Activated CD4-positive, alpha-beta T cell treated with anti-CD3 and anti-CD28 coated beads, Interleukin-2, amount 10 ng/mL, durations not matched to agents 7 days and 5 days (primary cell): ENCODE measurements at places on chromosomes 16 and 17.
A peak's percentile ranks its signal among the peaks of the same experiment; 100 is the strongest.

- no peaks in the 10 kb centered on the region for H3K27me3 ChIP-seq
- peaks cover 22% of the 10 kb centered on the region for H3K36me3 ChIP-seq
- no peak for DNase-seq
- H3K4me3 ChIP-seq = no peak overlapping the region
- no peaks in the 10 kb centered on the region for H3K4me1 ChIP-seq
Observed at GRCh38 chr17:76331083-76331482, 22.6 kb downstream of the PRPSAP1 start.

DNA sequence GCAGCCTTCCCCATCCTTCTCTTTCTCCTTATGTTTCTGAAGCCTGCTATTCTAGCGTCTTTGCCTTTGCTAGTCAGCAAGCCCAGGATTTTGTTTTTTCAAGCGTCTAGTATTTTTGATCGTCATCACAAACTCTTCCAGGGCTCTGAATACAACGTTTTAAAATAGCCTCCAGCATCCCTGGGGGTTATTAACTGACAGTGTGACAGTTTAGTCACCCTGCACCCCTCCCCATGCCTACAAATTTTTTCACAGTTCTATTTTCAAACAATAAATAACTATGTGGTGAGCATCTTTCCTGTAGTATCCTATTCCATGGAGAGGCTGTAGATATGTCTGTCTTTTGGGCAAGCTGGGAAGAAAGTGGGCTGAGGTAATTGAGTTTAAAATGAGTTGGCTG lies 280.9 kb downstream of the MAP2K4 start:
- no peaks in the 10 kb centered on the region for H3K27me3 ChIP-seq
- no peak overlapping the region for H3K4me3 ChIP-seq
- H3K4me1 ChIP-seq = no peaks in the 10 kb centered on the region
- H3K36me3 ChIP-seq = no peaks in the 10 kb centered on the region

DNA sequence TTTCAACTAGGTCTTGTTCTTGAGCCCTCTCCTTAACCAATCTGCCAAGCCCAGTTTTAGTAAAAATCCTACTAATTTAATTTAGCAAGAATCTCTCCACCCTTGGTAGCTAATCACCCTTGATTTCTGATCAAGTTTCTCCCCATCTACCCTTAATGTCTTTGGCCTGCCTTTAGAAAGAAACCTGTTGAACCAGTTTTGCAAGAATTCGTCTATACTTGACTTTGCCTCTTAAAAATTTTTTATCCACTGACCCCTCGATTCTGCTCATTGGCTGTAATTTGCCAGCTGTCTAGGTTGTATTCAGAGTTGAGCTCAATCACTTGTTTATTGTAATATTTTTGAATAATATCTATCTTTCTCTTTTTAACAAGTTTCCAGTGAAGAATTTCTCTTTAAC lies 1138.5 kb downstream of the CDH11 start:
- H3K27me3 ChIP-seq = no peaks in the 10 kb centered on the region
- H3K4me3 ChIP-seq = no peak overlapping the region
- H3K27ac ChIP-seq = no peak overlapping the region
- DNase-seq = no peak
- no peaks in the 10 kb centered on the region for H3K4me1 ChIP-seq
- no peaks in the 10 kb centered on the region for H3K36me3 ChIP-seq

DNA sequence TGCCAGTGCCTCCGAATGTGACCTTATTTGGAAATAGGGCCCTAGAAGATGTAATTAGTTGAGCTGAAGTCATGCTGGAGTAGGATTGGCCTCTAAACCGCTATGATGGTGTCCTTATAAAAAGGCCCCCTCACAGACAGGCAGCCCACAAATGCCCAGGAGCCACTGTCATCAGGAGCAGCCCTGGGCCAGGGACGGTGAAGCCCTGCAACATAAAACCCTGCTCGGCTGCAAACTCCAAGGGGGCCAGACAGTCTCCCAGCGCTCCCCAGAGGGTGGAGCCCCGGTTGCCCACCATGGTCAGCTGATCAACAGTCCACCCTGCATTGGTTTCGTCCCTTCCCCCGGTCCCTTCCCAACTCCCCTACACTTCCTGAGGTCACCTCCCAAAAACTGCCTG lies 351.7 kb downstream of the FOXL1 start:
- H3K4me3 ChIP-seq = no peak overlapping the region
- no peak for DNase-seq
- H3K4me1 ChIP-seq = no peaks in the 10 kb centered on the region
- no peaks in the 10 kb centered on the region for H3K36me3 ChIP-seq

- no peak overlapping the region for H3K4me3 ChIP-seq
- H3K27me3 ChIP-seq = peaks cover 15% of the 10 kb centered on the region
Observed at GRCh38 chr17:27384261-27384701, 72.0 kb upstream of the KSR1 start.

GRCh38 chr16:17369421-17370222 lies 101.1 kb downstream of the XYLT1 start:
- peak; percentile 87 for DNase-seq
- H3K4me3 ChIP-seq = peak overlapping the region; percentile 81
- H3K27ac ChIP-seq = peak overlapping the region; percentile 99
- no peaks in the 10 kb centered on the region for H3K27me3 ChIP-seq
- peaks cover 93% of the 10 kb centered on the region for H3K4me1 ChIP-seq
- H3K36me3 ChIP-seq = peaks cover 63% of the 10 kb centered on the region

GRCh38 chr16:31519759-31520431 lies 7.8 kb upstream of the AHSP start:
- H3K4me1 ChIP-seq = no peaks in the 10 kb centered on the region
- no peak for DNase-seq
- H3K36me3 ChIP-seq = no peaks in the 10 kb centered on the region
- H3K27me3 ChIP-seq = peaks cover 1% of the 10 kb centered on the region
- H3K27ac ChIP-seq = no peak overlapping the region

- H3K27me3 ChIP-seq = peaks cover 4% of the 10 kb centered on the region
- H3K4me3 ChIP-seq = no peak overlapping the region
- no peaks in the 10 kb centered on the region for H3K36me3 ChIP-seq
- H3K27ac ChIP-seq = no peak overlapping the region
- DNase-seq = no peak
- peaks cover 10% of the 10 kb centered on the region for H3K4me1 ChIP-seq
Observed at GRCh38 chr16:4550591-4550990, 5.5 kb upstream of the C16orf96 start.

GRCh38 chr16:58506241-58507194 lies 6.6 kb downstream of the NDRG4 start:
- no peak for DNase-seq
- H3K27me3 ChIP-seq = no peaks in the 10 kb centered on the region
- peaks cover 2% of the 10 kb centered on the region for H3K4me1 ChIP-seq
- no peak overlapping the region for H3K27ac ChIP-seq
- H3K4me3 ChIP-seq = no peak overlapping the region

DNA sequence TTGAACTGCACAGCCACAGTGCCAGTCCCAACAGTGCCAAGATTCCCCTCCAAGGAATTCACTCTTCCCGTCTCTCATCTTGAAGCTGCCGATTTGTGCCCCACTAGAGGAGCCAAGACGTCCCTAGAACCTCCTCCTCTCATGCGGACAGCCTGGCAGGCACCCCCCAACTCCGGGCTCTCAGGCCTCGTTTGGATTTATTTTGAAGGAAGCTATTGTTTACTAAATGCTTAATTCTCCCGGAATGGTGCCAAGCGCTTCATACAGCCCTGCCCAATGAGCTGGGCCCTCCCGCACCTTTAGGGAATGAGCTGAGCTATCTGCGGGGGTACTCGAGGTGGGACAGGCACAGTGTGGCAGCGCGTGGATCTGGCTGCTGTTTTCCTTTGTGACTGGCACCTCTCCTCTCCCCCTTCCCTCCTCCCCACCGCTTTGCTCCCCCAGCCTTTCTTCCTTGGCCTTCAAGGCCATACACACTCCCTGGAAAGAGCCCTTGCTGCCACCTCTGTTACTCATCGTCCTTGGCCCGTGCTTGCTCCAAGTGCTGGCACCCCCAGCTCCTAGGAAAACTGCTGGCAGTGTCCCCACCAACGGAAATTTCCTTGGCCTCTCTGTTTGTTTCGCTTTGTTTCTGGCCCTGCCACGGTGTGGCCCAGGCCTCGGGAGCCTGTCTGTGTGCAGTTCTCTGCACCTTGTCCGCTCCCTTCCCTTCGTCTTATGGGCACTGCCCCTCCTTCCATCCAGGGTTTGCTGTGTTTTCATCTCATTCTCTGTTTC lies 49.9 kb upstream of the CDR2 start:
- no peaks in the 10 kb centered on the region for H3K4me1 ChIP-seq
- DNase-seq = no peak
- H3K4me3 ChIP-seq = no peak overlapping the region
- H3K27me3 ChIP-seq = no peaks in the 10 kb centered on the region
- H3K27ac ChIP-seq = no peak overlapping the region
- H3K36me3 ChIP-seq = peaks cover 51% of the 10 kb centered on the region

DNA sequence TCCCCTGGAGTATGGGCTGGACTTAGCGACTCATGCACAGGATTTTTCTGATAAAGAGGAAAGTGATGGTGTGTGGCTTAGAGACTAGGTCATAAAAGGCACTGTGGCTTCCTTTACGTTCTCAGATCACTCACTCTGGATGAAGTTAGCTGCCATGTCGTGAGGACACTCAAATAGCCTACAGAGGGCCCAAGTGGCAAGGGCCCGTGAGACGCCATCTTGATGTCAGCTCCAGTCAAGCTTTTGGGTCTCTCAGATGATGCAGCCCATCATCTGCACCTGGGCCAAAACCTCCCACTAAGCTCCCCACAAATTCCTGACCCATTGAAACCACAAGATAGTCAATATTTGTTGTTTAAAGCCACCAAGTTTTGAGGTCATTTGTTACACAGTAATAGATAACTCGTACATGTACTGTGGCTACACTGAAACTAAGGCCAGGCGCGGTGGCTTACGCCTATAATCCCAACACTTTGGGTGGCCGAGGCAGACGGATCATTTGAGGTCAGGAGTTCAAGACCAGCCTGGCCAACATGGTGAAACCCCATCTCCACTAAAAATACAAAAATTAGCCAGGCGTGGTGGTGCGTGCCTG lies 14.7 kb downstream of the ST6GALNAC2 start:
- H3K4me1 ChIP-seq = peaks cover 9% of the 10 kb centered on the region
- peaks cover 8% of the 10 kb centered on the region for H3K36me3 ChIP-seq
- H3K4me3 ChIP-seq = no peak overlapping the region
- H3K27ac ChIP-seq = no peak overlapping the region
- no peak for DNase-seq

- H3K27me3 ChIP-seq = peaks cover 3% of the 10 kb centered on the region
- H3K4me3 ChIP-seq = no peak overlapping the region
Observed at GRCh38 chr16:81212830-81213465, 25.5 kb upstream of the BCO1 start.

- H3K27ac ChIP-seq = peak overlapping the region; percentile 76
- H3K27me3 ChIP-seq = peaks cover 66% of the 10 kb centered on the region
- H3K4me3 ChIP-seq = peak overlapping the region; percentile 82
- no peak for DNase-seq
- peaks cover 32% of the 10 kb centered on the region for H3K4me1 ChIP-seq
- H3K36me3 ChIP-seq = no peaks in the 10 kb centered on the region
Observed at GRCh38 chr17:79778504-79779083, 646 bp downstream of the CBX2 start.

- DNase-seq = no peak
- no peaks in the 10 kb centered on the region for H3K4me1 ChIP-seq
- no peaks in the 10 kb centered on the region for H3K36me3 ChIP-seq
Observed at GRCh38 chr17:77681861-77682260, 276.6 kb upstream of the TNRC6C start.

DNA sequence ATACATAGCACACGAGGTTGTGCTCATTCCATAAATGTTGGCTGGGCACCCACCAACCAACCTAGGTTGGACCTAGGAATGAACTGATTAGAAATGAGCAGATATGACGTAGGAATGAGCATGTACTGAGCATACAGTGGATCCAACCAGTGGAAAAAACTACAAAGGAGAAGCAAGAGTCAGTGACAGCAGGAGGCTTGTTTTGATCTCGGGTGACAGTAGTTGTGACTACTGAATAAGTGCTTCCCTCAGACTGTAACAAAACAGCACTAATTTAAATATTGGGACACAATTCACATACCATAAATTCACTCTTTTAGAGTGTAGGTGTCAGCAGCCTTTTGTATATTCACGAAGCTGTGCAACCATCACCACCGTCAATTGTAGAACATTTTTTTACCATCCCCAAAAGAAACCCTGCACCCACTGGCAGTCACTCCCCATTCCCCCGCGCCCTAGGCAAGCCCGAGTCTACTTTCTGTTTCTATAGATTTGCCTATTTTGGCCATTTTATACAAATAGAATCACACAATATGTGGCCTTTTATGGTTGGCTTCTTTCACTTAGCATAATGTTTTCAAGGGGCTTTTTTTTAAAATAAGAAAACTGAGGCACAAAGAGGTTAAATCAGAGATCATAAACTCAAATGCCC lies 7.0 kb downstream of the VAC14 start:
- H3K4me1 ChIP-seq = peaks cover 9% of the 10 kb centered on the region
- no peak overlapping the region for H3K27ac ChIP-seq
- DNase-seq = no peak
- no peaks in the 10 kb centered on the region for H3K36me3 ChIP-seq

- H3K4me3 ChIP-seq = no peak overlapping the region
- H3K27me3 ChIP-seq = no peaks in the 10 kb centered on the region
- DNase-seq = no peak
- H3K27ac ChIP-seq = no peak overlapping the region
- peaks cover 49% of the 10 kb centered on the region for H3K4me1 ChIP-seq
Observed at GRCh38 chr17:64109400-64109799, 20.5 kb downstream of the ERN1 start.

DNA sequence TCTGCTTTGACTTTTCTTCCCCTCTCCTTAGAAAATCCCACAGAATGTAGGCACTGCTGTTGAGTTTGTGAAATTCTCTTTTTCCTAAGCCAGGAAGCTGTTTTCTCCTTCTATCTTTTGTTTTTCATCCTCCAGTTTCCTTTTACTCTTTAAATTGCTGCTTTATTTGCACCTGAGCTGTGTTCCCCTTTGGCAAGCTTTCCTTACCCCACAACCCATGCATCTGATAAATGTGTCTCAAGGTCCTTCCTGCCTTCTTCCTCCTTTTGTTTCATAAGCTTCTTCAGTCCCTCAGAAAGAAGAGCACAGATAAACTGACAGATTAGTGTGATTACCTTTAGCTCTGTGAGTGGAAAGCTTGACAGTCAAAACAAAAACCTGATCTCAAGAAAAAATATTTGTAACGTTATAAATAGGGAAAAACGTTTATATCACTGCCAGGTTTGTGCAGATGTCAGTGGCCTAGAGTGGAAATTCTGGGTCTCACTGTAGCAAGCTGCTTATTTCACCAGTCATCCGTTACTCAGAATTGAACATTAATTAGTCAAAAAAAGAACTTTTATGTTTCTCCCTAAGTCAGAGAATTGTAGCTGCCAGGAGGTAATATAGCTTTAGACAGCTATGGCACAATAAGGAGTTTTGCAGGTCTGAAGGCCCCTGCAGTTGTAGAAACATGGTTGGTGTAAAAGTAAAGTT lies 23.6 kb downstream of the GSDMB start:
- peaks cover 11% of the 10 kb centered on the region for H3K27me3 ChIP-seq
- no peak overlapping the region for H3K27ac ChIP-seq
- DNase-seq = no peak
- peaks cover 10% of the 10 kb centered on the region for H3K4me1 ChIP-seq
- H3K4me3 ChIP-seq = no peak overlapping the region

GRCh38 chr17:59370593-59371299 lies 39.3 kb downstream of the YPEL2 start:
- peaks cover 11% of the 10 kb centered on the region for H3K36me3 ChIP-seq
- DNase-seq = no peak
- no peak overlapping the region for H3K4me3 ChIP-seq
- H3K27me3 ChIP-seq = no peaks in the 10 kb centered on the region
- peaks cover 75% of the 10 kb centered on the region for H3K4me1 ChIP-seq
